ENCODE measurements at places on chromosomes 5 and 9.

- no peak for DNase-seq
Observed at GRCh38 chr5:129541648-129542251, 81.7 kb downstream of the ADAMTS19 start.

GRCh38 chr5:156277290-156277689, 49.7 kb upstream of the SGCD start:
- no peak for DNase-seq

- DNase-seq: no peak
Observed at GRCh38 chr9:136687721-136688223, 515 bp upstream of the AGPAT2 start.

DNA sequence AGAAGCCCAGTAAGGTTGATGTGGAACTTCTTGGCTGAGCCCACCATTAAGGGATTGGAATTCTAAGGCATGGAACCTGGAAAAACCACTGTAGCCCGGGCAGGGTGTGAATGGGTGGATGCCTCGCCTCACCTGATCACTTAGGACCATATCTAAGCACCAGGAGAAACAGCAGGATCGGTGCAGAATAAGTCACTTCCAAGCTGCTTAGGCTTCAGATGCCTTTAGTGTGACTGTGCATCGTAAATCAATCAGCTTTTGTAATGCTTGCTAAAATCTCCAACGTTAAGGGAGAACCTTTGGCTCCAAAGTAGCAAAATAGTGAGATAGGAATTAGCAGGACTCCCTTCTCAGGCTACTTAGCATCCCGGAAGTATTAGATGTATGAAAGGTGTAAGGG, 103.9 kb upstream of the MEGF10 start:
- DNase-seq: no peak

DNA sequence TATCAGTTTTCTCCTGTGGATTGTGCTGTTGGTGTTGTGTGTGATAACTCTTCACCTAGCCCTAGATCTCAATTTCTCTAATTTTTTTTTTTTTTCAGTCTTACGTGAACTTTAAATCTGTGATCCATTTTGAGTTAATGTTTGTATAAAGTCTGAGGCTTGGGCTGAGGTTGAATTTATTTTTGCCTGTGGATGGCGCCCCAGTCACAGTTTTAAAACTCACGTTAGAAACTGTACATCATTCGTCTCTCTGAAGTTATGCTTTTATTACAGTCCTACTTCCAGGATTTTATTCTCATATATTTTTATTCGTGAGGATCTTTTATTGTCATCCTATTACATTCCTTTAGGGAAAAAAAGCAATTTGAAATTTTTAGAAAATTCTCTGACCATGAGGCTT, 103.1 kb downstream of the EHMT1 start:
- no peak for DNase-seq

- DNase-seq: no peak
Observed at GRCh38 chr9:92661127-92661526, 8.8 kb downstream of the IPPK start.

- DNase-seq: no peak
Observed at GRCh38 chr5:89735082-89735481, 674.5 kb downstream of the CETN3 start.

GRCh38 chr9:114503522-114504340, 1.5 kb downstream of the WHRN start:
- no peak for DNase-seq

GRCh38 chr9:94082956-94083355, 1.3 kb upstream of the PTPDC1 start:
- DNase-seq: no peak

- no peak for DNase-seq
Observed at GRCh38 chr9:138062196-138062595, 184.6 kb downstream of the CACNA1B start.

DNA sequence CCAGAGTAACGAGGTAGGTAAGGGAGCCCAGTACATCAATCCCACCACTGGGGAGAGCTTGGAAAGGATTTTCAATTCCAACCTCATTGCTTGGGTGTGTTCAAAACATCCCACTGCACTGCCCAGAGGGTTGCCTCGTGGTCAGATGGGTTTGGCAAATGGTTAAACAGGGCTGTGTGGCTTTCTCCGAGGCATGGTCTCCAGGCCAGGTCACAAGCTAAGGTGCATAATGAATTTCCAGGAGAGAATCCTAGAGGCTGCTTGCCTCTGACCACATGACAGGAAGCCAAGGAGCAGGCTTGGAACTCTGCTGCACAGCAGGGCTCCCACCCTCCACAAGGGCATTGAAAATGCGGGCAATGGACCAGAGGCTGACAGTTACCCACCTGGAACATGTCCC, 51.6 kb downstream of the DAP start:
- DNase-seq: no peak

DNA sequence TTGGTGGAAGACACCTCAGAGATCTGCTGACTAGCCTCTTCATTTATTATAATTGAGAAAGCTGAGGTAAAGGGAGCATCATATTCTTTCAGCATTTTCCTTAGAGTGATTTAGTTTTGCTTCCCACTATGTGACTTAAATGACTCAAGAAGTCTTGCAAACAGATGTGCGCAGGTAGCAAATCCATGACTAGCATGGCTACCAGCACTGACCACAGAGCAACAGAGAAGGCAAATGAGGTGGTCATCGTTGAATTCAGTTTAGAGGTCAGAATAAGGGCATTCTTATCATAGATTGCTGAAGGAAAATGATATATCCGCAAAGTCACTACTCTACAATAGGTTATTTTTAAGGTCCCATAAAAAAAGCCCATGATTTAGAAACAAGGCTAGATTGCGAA, 162.2 kb downstream of the PIK3R1 start:
- DNase-seq: no peak

- DNase-seq: no peak
Observed at GRCh38 chr5:78108564-78108963, 185.9 kb downstream of the AP3B1 start.

GRCh38 chr5:137867664-137868063, at the start of gene MYOT:
Gene MYOT, plus strand, starts transcription at chr5:137867860. Its CDS starts 2,792 bp downstream, at chr5:137870652.
- DNase-seq: no peak

GRCh38 chr5:172342918-172343317, 59.4 kb upstream of the UBTD2 start:
- no peak for DNase-seq

DNA sequence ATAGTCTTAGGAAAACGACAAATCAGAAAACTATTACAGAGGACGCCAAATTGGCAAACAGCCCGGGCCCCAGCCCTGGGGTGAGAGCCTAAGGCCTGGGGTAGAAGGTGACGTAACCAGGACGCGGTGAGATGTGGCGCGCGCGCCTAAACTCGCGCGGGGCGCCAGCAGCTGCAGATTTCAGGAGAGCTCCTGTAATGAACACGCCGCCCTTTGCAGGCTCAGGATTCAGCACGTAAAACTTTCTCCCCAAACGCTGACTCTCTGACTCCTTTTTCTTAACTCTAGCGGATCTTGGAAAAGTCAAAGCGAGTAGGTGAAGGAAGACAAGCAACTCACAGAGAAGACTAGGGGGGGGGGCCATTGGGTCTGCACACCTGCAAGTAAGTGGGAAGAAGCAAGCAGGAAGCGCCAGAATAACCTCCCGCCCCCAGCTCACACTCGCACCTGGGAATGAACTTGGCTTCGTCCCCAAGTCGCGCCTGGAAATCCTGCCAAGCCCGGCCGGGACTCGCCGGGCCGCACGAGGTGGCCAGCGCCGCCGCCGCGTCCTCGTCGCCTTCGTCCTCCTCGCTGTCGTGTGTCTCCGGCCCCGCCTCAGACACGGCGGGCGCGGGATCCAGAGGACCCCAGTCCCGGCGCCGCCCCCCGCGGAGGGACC, 822 bp downstream of the RASEF start:
- peak; percentile 67 for DNase-seq

- DNase-seq: peak; percentile 14
Observed at GRCh38 chr9:7164440-7165330, 406.9 kb downstream of the KDM4C start.

GRCh38 chr5:124061663-124062062, 549.7 kb downstream of the CSNK1G3 start:
- peak; percentile 76 for DNase-seq

- DNase-seq: no peak
Observed at GRCh38 chr5:173542964-173543363, 73.5 kb downstream of the BOD1 start.

- no peak for DNase-seq
Observed at GRCh38 chr5:115798252-115798651, 18.2 kb downstream of the CDO1 start.

GRCh38 chr9:133592731-133593409, 16.3 kb downstream of the FAM163B start:
- DNase-seq: no peak

GRCh38 chr5:74127381-74128320, 501.7 kb downstream of the ARHGEF28 start:
- peak; percentile 48 for DNase-seq

DNA sequence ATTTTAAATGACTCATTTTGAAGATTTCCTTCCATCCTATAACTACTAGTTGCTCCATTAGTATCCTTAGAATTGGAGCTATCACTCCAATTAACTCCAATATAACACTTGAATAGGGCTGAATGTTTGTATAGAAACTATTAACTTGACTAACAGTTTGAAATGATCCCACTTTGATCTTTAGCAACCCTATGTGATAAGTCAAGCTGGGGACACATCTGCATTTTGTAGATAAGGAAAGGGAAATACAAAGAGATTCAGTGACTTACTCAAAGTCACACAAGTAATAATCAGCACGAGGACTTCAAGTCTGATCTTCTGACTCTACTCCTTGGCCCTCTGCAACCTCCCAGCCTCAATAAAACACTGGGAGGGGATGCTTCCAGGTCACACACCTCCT, 101.1 kb downstream of the TMEM215 start:
- DNase-seq: no peak

DNA sequence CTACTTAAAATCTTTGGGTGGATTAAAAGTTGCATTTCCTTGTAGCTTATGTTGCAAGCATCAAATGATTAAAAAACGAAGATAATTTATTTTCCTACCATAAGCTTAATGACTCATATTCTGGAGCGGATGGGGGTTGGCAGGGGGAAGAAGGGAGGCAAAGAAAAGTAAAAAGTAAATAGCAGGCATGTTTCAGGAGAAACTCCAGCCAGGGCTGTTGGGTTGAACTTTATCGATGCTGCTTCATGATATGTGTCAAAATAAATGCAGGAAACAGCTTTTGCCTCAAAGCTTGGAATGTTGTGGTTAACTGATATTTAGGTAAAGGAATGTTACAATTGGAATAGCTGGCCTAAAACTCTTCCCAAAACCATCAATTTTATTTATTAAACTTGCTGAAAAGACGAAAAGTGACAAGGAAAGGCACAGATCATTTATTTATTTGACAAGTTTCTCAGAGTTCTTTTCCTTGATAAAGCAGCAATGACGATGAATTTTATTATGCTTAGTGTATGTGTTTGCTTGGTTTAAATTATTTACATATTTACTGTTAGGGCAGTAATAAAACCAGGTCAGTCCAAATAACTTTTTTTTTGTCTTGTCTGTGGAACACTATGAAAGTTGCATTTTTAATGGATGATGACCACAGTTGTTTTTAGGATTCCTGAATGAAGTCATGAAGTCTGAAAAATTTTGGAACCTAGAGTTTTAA, 177.9 kb downstream of the PCSK1 start:
- no peak for DNase-seq

DNA sequence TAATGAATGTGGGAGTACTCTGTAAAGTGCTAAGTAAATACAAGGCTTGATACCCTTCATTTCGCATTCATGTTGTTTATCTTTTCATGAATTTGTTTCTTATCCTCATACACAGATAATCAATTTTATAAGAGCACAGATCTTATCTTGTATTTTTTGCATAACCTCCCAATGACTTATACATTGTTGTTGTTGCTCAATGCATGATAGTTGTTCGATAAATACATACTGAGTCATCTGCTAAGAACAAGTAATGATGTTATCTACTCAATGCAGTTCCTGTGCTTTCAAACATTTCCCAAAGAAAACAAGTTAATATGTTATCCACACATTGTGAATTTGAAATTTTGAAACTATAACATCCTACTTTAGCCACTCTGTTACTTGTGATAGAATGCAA, 60.7 kb downstream of the TAF11L14 start:
- DNase-seq: no peak

GRCh38 chr5:79423296-79423695, 90.6 kb downstream of the HOMER1 start:
- no peak for DNase-seq

GRCh38 chr9:135076876-135077430, 10.5 kb upstream of the OLFM1 start:
- no peak for DNase-seq

DNA sequence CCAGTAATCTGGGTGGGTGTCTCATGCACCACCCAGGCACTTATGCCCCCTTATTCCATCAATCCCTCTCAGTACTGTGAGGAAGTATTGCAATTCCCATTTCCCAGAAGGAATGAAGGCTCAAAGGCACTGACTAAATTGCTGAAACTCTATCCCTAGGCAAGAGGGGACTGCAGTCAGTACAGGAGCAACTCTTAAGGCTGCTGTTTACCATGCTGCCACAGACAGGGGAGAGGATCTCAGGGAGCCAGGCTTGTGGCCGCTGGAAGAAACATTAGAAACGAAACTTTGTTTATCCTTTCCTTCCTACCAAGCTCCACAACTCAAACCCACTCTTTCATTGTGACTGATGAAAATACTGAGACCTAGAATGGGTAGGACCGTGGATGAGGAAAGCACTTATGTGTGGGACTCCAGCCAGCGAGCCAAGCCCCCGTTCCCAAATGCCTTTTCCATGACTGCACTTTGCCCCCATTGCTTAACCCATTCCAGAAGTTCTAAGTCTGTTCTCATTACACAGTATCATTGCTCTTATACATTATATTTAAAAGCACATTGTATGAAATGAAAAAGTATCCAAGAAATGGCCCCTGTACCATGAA, 54.3 kb downstream of the TLE1 start:
- DNase-seq: no peak

GRCh38 chr9:79685577-79685976, 113.8 kb downstream of the TLE4 start:
- DNase-seq: no peak

GRCh38 chr5:142977363-142978051, 207.3 kb downstream of the ARHGAP26 start:
- no peak for DNase-seq

DNA sequence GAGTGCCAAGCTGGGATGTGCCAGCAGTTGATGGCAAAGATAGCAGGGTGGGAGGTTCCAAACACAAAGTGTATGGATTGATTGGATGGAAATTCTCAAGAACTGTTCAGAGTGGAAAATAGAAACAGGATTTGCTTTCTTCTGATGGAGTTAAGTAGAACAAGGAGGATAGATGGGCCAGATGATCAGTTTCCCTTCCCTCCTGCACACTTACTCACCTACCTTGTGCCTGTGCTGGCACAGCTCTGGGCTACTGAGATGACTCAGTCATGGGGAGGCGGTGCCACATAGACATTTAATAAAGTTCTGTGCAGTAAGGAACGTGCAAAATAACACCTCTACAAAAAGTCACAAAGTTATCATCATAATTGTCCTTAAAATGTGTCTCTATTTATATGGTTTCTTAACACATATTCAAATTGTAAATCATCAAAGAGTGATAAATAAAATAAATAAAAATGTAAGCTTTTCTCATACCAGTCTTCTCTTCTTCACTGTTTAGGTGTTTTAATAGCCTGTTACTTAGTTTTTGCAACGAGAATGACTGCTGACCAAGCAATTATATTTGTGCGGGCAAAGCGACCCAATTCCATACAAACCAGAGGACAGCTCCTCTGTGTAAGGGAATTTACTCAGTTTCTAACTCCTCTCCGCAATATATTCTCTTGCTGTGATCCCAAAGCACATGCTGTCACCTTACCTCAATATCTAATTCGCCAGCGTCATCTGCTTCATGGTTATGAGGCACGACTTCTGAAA, 12.7 kb downstream of the PTPDC1 start:
- DNase-seq: no peak

- DNase-seq: peak; percentile 15
Observed at GRCh38 chr9:96327694-96328352, 25.8 kb upstream of the HSD17B3 start.

GRCh38 chr5:64100203-64100602, 65.4 kb upstream of the RNF180 start:
- DNase-seq: no peak
